CD4-positive, alpha-beta memory T cell (primary cell): ENCODE measurements at places on chromosomes 1 and 21. TPM values are rescaled to one million over a fixed set of nuclear protein-coding genes. Genes with fewer than 3 reads are reported as not detected.

Gene CELA3A
- not detected for polyA plus RNA-seq

Gene PTPRC
- 1,019 TPM for polyA plus RNA-seq

Gene DEGS1
- 137 TPM for polyA plus RNA-seq

Gene GABPA
- polyA plus RNA-seq, result 18.8 TPM

Gene GUCA2A
- polyA plus RNA-seq, result not detected

Gene CFHR3
- not detected for polyA plus RNA-seq

Gene SLC41A1
- 14.3 TPM for polyA plus RNA-seq

Gene OXCT2
- polyA plus RNA-seq, result not detected

Gene TSPAN2
- 20.8 TPM for polyA plus RNA-seq

GRCh38 chr1:13764588-13765332, 64.8 kb downstream of the PRDM2 start:
- DNase-seq, result no peak

GRCh38 chr1:169288011-169288414, 79.6 kb downstream of the NME7 start:
- no peak for DNase-seq

DNA sequence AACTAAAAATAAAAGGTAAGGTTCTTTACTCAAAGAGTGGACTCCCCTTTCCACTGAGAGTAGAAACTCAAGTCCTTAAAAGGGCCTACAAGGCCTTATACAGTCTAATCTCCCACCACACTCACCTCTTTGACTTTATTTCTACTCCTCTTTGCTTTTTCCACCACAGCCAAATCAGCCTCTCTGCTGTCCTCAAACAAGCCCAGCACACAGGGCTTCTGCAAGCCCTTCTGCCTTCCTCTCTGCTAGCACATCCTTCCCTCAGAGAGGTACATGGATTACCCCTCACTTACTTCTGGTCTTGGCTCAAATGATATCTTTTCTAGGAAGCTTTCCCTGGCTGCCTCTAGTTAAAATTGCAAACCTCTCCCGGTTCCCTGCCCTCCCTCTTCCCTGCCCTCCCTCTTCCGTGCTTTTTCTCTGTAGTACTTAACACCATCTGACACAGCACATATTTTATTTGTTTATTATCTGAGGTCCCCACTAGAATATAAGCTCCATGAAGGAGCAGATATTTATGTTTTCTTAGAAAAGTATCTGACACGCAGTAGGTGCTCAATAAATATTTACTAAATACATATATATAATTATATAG, 1.7 kb downstream of the LYST start:
- DNase-seq, result no peak

GRCh38 chr1:118985640-118986554, 2.2 kb downstream of the TBX15 start:
- DNase-seq, result no peak

DNA sequence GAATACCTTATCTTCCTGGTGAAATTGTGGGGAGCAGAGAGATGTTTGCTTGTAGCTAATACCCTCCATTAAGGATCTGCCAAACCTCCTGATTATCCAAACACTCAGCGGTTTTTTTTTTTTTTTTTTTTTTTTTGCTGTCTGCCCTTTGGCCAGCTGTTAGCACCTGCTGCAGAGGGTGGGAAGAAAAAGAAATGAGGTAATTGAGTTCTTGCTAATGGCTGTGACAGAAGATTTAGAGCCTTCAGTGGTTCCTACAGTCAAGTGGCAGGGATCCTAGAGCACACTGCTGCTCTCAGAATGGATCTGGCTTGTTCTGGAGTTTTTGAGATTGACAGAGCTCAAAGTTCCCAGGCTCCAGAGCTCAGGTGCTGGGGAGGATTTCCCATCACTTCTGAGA, 342.5 kb downstream of the DISC1 start:
- no peak for DNase-seq

GRCh38 chr1:82420584-82420983, 619.9 kb downstream of the ADGRL2 start:
- DNase-seq, result no peak

DNA sequence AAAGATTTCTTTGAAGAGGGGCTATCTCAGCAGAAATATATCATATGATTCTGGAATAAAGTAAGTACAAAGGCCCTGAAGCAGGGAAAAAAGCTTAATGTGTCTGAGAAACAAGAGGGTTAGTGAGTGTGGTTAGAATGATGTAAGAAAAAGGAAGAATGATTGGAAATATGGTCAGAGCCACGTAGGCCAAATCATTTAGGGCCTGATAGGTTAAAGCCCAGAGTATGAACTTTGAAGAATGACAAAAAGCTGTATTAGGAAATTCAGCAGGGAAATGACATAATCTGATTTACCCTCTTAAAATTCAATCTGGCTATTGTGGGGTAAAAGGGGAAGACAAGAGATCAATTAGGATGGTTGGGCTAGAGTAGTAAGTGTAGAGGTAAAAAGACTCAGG, 69.0 kb upstream of the MUTYH start:
- DNase-seq, result no peak

GRCh38 chr1:158716335-158716734, 4.2 kb downstream of the OR6K3 start:
- DNase-seq, result no peak

DNA sequence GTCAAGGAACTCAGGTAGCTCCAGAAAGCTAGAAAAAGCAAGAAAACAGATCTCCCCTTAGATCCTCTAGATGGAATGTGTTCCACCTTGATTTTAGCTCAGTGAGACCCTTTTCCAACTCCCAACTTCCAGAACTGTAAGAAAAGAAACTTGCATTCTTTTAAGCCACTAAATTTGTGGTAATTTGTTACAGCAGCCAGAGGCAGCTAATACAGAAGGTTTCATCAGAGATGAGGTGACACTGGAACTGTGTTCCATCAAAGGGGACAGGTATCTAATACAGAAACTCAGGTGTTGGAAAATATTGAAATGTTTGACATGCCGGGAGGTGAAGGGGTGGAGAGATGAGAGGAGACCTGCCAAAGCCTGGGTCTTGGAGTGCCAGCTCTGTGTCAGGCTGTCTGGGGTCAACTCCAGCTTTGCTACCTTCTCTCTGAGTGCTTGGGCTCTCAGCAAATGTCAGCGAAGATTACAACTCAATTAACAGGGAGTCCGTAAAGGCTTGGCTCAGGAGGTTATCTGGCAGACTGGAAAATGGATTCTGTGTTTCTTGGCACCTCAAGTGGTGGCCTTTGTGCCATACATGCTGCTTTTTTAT, 71.3 kb downstream of the PLPP3 start:
- DNase-seq, result no peak

- DNase-seq, result no peak
These were observed 285.0 kb upstream of the NFIA start for GRCh38 chr1:60797351-60797750.

DNA sequence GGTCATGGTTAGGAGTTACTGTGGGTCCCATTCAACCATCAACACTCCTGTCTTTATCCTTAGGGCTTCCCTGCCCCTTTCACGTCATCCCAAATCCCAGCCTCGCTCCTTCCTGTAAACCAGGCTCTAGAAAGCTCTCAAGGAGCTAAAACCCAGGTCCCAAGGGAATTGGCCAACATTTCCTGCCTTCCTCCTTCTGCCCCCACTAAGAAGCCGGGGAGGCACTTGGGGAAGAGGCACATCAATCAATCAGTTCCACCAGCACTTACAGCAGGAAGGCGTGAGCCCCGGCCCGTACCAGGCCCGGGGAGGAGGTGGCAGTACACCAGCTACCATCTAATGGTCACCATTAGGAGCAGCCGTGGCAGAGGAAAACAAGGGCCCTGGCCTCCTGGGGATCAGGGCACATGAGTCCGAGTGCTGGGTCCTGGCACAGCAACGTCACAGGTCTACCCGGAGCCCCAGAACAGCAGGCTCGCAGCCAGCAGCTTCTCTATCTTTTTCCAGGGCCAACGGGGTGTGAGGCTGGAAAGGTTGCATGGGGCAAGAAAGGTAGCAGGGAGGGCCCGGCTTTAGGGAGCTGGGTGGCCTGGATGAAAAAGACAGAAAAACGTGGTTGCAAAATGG, 108.6 kb downstream of the CASZ1 start:
- DNase-seq, result no peak

- no peak for DNase-seq
These were observed 73.7 kb downstream of the KCNK2 start for GRCh38 chr1:215156232-215156631.

DNA sequence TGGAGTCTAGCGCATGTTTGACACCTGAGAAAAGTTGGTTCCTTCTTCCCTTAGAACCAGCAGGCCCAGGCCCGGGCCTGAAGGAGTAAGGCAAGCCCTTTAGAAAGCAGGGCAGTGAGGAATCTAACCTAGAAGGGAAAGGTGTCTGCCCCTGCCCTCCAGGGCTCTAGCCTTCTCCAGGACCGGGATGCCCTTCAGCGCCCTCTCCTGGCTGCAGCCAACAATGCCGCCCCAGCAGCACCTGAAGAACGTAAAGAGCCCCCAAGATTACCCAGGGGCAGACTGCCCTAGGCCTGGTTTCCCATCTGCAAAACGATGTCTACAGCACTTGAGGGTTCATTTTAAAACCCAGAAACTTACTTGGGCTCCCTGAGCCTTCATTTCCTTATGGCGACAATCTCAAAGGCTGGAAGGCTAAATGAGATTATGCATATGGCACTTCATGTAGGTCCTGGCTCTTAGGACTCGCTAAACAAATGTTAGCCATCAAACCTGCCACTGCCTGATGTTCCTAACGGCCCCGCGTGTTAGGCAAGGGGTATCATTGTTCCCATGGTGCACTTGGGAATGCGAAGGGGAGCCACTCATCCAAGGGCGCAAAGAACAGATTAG, 106.7 kb upstream of the KLHDC7A start:
- no peak for DNase-seq

- DNase-seq, result no peak
These were observed 13.8 kb upstream of the SYDE2 start for GRCh38 chr1:85214654-85215053.

- DNase-seq, result no peak
These were observed 704 bp downstream of the ALG6 start for GRCh38 chr1:63368131-63368530.

GRCh38 chr1:55965981-55966461, 613.3 kb downstream of the PLPP3 start:
- no peak for DNase-seq

DNA sequence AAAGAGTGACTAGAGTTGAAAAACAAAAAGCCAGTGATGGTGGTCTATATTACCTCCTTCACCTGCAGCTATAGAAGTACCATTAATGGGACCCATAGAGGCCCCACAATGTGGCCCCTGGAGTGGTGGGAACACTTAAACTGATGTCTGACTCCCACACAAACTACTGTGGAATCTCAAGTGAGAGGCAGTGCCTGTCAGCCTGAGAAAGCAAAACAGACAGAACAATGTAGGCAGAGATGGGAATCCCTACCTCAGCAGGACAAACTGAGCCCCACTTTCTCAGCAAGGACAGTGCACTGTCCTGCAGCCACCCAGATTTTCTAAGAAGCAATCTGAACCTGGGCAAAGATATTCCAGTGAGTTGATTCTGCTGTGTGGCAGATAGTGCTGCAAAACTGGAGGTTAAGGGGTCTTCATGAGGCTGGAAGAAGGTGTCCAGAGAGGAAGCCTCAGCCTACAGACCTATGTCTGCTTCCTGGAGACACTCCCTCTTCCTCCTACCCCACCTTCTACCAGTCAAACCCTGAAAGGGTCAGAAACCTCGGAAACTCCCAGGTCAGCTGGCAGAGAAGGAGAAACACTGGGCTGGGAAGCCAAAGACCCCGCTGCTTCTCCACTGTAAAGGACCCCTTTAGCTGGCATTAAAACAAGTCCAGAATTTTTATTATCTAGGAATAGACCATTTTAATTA, 228.7 kb downstream of the C1orf94 start:
- DNase-seq, result no peak

DNA sequence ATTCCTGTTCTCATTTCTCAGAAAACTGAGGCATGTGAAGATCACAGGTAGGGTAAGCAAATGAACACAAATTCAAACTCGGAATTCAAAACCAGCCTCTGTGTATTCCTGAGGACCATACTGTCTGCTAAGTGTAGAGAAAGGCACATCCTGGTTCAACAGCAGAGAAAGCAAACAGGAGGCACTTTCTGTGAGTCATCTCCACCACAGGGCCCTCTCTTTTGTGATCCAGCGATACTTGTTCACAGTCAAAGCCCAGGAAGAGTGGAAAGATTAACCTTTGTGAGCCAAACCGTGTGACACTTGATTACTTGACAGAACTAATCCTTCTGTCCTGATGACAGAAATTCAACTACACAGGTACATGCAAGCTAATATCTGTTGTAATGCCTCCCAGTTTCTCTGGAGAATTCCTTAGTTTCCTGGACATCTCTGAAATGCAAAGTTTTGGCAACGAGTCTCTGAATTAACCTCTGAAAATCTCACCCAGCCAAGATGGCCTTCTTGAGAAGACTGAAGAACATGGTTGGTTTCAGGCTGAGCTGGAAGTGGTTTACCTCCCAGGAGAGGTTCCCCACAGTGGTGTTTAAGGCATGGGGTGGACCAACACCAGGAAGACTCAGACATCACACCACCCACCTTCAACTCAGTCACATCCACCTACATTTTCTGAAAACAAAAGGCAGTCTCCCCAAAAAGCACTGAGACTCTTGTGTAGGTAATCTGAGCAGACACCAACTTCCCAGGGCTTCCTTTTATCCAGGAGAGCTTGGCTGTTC, 98.2 kb upstream of the ERG start:
- no peak for DNase-seq

- DNase-seq, result no peak
These were observed 157.7 kb downstream of the HHIPL2 start for GRCh38 chr1:222390181-222390580.

GRCh38 chr21:38621132-38621531, 122.9 kb upstream of the ERG start:
- DNase-seq, result no peak

DNA sequence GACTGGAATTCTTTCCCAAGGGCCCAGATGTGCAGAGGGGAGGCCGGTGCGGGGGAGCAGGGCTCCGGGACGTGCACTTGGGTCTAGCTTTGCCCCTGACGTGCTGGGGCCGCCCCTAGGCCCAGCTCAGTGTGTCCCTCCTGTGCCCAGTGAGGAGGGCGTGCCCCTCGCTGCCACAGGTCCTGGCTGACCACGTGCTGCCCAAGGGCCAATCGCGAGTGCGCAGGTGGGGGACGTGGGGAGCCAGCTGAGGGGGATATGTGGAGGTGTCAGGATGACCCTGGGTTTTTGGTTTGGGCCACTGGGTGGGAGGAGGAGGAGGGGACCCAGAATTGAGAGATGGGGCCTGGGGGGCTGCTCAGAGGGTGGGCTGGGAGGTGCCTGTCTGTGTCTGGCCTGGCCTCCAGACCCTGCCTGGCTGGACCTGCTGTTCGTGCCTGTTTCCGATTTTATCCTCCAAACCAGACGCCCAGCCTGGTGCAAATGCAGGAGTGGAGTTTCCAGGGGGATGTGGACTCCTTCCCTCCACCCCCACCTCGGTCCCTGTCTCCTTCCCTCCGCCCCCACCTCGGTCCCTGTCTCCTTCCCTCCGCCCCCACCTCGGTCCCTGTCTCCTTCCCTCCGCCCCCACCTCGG, 6.1 kb upstream of the RNF223 start:
- no peak for DNase-seq

DNA sequence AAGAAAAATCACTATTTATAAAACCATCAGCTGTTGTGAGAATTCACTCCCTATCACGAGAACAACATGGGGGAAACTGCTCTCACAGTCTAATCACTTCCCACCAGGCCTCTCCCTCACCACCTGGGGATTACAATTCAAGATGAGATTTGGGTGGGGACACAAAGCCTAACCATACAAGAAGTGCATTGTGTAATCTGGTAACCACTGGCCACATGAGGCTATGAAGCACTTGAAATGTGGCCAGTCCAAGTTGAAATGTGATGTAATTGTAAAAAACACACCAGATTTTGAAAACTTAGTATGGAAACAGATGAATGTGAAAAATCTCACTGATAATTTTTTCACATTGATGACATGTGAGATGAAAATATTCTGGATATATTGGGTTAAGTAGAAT, 293.8 kb downstream of the TTLL7 start:
- DNase-seq, result no peak
